ENCODE measurements at places on chromosomes 7 and 10.

- DNase-seq = no peak
These were observed 12.1 kb downstream of the ABCA13 start for GRCh38 chr7:48183370-48183743.

GRCh38 chr10:96967847-96968246 lies 135.7 kb downstream of the LCOR start:
- no peak for DNase-seq

DNA sequence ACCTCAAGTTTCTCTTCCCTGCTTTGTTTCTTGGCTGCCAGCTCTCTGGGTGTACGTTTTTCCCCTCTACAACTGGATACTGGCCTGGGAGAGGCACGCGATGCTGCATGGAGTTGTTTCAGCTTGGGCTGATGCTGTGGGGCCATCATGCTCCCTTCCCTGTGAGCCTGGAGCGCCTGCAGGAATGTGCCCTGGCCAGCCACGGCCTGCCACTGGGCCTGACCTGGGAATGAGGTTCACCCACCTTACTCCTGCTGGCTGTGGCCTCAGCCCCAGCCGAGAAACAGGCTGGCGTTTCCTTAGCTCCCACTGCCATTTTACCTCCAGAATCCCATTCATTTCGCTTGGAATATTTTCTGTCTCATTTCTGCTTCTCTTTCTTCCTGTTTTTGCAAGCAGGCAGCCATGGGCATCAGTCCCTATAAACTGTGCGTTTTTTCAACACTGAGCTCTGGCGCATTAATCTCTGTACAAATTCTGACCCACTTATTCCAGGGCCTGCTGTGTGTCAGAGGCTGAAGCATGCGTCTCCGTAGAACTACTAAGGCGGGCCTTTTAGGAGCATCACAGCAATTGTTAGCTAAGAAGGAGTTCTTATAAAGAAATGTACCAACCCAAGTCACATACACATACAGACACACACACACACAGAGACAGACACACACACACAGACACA lies 57.9 kb downstream of the GATA3 start:
- DNase-seq = no peak

DNA sequence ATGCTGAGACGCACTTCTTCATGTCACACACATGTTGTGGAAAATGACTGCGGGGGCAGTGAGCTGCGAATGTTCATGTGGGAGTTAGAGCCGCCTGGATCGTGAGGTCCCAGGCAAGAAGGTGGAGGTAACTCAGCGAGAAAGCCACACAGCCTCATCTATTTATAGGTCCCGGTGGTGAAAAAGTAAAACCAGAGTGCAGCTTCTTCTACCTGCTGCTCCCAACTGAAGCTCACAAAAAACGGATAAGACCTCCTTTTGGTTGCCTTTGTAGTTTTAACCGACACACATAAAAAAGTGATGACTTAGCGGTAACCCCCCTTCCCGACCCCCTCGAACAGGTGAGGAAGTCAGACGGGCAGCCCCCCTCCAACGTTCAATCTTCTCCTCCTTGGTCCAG lies 276.9 kb downstream of the GATA3 start:
- no peak for DNase-seq

- DNase-seq = no peak
These were observed 162.8 kb upstream of the LANCL2 start for GRCh38 chr7:55202150-55202913.

DNA sequence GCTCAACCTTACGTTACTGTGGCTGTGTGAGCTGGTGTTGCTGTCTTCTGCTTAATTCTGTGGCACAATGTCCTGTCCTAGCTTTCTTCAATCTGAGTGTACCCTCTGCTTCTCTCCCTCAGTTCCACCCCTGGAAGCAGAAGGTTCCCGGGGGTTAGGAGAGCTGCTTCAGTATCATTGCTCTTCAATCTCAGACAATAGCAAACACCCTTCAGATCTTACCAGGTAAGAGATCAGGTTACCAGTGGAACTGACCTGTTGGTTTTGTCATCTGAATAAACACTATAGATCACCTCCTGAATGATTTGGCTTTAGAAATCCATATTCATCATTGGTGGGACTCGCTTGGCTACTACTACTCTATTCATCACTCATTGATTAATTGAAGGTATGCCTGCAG lies 48.4 kb downstream of the DNAJB9 start:
- DNase-seq = no peak

- no peak for DNase-seq
These were observed 1.2 kb upstream of the CALU start for GRCh38 chr7:128737867-128738385.

DNA sequence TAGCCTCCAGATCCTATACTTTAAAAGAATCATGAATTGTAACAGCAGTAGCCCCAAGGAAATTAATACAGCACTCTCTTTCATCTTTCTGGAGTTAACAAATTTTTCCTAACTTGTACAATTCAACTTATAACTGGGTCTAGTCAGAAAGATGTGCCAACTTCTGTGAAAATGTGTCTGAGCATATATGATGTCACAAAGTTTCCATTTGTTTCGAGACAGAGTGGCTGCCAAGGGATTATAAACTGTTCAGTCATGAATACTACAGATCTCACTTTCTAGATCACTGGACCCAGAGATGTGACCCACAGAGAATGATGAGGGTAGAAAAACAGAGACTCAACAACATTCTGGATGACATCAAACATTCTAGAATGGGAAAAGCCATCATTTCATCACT lies 249.2 kb upstream of the PHF14 start:
- no peak for DNase-seq

DNA sequence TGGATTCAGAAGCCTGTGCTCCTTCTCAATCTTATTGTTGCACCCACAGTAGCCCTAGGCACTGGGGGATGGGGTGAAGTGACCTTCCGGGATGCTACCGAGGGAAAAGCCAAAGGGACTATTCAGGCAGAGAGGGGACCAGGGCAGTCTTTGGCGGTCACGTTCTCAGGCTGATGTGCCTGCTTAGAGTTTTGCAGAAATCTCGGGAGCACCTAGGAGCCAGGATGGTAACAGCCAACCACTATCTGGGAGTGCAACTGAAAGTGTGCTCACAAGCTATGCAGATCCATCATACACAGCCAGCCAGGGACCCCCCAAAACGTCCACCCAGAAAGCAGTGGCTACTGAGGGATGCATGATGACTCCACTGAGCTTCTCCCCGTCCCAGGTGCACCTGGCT lies 52.4 kb downstream of the CXCL12 start:
- DNase-seq = no peak

GRCh38 chr7:136256491-136256890 lies 279.3 kb upstream of the MTPN start:
- no peak for DNase-seq

DNA sequence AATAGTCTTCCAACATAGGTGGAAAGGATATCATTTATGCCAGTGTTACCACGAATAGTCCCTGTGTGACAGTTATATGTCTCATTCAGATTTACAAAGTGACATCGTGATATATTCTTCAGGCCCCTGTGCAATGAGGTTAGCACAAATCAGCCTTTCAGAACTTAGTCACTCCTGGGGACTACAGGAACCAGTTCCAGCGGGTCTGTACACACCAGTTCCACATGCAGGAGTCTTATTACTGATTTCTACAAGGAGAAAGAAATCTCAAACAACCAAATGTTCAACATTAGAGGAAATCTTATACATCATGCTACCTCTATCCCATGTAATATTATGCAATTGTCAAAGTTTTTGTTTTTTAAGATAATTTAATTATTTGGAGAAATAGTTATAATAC lies 4.4 kb upstream of the WDR91 start:
- no peak for DNase-seq

DNA sequence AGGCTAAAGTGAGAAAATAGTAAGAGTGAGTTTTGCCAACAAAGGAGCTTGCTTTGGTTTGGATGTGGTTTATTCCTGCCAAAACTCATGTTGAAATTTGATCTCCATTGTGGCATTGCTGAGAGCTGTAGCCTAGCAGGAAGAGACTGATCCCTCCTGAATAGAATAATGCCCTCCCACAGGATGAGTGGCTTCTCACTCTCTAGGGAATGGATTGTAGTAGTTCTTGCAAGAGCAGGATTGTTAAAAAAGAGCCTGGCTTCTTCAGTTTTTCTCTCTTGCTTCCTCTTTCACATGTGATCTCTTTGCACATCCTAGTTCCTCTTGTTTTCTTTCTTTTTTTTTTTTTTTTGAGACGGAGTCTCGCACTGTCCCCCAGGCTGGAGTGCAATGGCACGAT lies 34.4 kb downstream of the ASAH2 start:
- peak; percentile 41 for DNase-seq

DNA sequence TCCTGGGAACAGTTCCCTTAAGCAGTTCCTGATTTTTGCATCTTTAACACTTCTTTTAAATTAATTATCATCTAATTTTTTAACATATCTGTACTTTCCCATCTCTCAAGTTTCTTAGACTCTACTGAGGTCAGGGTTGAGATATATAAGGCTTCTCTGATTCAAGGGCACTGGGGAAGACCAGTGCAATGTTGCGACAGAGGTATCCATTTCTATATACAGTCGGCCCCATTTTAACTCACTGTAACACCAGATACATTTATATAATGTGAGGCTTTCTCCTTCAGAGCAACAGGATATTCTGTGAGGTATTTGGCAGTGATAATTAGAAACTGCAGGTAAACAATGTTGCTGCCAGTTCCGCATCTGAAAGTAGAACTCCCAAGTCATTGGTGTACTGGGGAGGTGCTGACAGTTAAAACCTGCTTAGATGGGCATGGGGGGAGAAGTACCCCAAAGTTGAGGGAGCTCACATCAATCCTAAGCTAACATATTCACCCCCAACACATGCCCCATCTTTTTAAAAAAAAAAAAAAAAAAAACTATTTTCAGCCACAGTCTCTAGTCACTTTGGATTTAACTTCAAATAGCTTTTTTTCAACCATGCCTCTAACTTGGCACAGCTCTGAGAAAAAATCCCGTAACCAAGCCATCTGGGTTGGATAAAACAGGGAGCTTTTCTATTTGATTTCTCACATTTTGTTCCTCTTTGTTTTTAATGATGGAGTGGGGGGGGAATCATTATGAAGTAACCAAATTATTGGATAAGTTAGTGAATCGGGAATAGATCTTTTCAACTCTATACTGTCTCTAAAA lies 62.9 kb downstream of the REEP3 start:
- no peak for DNase-seq

- no peak for DNase-seq
These were observed 546 bp upstream of the HOXA3 start for GRCh38 chr7:27152816-27153442.

DNA sequence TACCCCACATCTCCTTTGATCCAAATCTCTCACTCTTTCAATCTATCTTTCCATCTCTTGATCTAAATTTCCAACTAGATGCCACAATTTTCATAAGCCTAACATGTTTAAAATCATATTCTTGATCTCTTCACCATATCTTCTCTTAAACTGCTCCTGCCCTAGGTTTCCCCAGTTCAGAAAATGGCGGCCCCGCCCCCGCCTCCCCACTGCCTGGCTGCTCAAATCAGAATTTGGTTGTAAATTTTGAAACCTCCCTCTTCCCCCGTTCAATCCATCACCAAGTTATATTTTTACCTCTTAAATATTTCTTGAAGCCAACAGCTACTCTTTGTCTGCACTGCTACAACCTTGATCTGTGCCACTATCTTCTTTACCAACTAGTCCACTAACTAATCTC lies 27.3 kb upstream of the PRTFDC1 start:
- DNase-seq = no peak

- DNase-seq = peak; percentile 92
These were observed 12.9 kb upstream of the DENND2A start for GRCh38 chr7:140653319-140654108.

- no peak for DNase-seq
These were observed 74.7 kb downstream of the ABCA13 start for GRCh38 chr7:48245751-48246472.

GRCh38 chr7:46716926-46717325 lies 795.9 kb upstream of the IGFBP3 start:
- no peak for DNase-seq

- no peak for DNase-seq
These were observed 84.7 kb downstream of the MAPK8 start for GRCh38 chr10:48390933-48391845.

- no peak for DNase-seq
These were observed 23.7 kb upstream of the FOXL3 start for GRCh38 chr7:265998-266850.

- DNase-seq = no peak
These were observed 130.4 kb downstream of the CDH23 start for GRCh38 chr10:71527135-71527534.

DNA sequence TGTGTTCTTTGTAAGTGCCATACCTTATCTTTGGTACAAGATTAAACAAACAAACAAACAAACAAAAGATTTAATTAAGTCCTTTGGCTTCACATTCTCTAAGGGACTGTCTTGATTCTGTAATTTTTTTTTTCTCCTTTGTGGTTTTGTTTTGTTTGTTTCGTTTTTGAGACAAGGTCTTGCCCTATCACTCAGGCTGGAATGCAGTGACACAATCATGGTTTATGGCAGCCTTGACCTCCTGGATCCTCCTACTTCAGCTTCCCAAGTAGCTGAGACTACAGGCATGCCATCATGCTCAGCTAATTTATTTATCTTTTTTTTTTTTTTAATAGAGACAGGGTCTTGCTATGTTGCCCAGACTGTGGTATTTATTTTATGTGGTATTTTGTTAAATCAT lies 165.8 kb downstream of the LRRC4 start:
- no peak for DNase-seq

DNA sequence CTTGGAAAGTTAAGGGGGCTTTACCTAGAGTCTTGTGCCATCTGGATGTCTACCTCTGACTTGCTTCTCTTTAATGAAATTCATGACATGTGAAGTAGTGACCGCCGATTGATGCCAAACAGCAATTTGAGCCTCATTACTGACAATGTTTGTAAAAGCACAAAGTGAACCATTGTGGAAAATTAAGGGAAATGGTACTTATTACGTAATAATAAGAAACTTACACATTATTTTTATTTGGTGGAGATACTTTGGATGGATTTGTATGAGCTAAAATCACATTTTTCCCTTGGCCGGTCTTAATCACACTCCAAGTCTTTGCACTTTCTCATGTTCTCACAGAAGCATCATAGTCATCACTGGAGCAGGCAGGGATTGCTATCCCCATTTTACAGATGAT lies 265.1 kb upstream of the KLF6 start:
- DNase-seq = no peak

GRCh38 chr7:104984585-104985258 lies 29.3 kb upstream of the KMT2E start:
- DNase-seq = no peak

- no peak for DNase-seq
These were observed 40.2 kb upstream of the ATXN7L1 start for GRCh38 chr7:105916603-105917002.

- no peak for DNase-seq
These were observed 40.9 kb upstream of the EFCAB10 start for GRCh38 chr7:105622106-105622731.

- DNase-seq = no peak
These were observed 30.4 kb downstream of the LRRC4 start for GRCh38 chr7:128000854-128001265.

GRCh38 chr7:158803367-158803969 lies 25.8 kb downstream of the ESYT2 start:
- no peak for DNase-seq

DNA sequence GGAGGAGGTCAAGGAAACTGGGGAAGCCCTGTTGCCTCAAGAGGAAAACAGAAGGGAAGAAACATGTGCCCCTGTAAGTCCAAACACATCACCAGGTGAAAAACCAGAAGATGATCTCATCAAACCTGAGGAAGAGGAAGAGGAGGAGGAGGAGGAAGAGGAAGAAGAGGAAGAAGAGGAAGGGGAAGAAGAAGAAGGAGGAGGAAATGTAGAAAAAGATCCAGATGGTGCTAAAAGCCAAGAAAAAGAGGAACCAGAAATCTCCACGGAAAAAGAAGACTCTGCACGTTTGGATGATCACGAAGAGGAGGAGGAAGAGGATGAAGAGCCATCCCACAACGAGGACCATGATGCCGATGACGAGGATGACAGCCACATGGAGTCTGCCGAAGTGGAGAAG lies 82.7 kb upstream of the SAMD8 start:
- no peak for DNase-seq

All from NCI-H2171 (cell line).